ENCODE measurements at places on chromosomes 1 and 21. TPM values are rescaled to one million over a fixed set of nuclear protein-coding genes. Genes with fewer than 3 reads are reported as not detected.

The GRIK3 gene
- not detected for total RNA-seq

The TMCO2 gene
- 0.16 TPM for total RNA-seq

The OR11L1 gene
- not detected for total RNA-seq

The C8B gene
- not detected for total RNA-seq

The CRYAA gene
- not detected for total RNA-seq

The ZNF593 gene
- total RNA-seq: 15.6 TPM

The VWA5B1 gene
- total RNA-seq: not detected

The PBX1 gene
- total RNA-seq: 3.9 TPM

The OR13G1 gene
- total RNA-seq: not detected

The PLEKHA6 gene
- total RNA-seq: 4.3 TPM

The GMEB1 gene
- total RNA-seq: 12.8 TPM

The DNM3 gene
- total RNA-seq: 3.1 TPM

The EPHA2 gene
- 298 TPM for total RNA-seq

The TCP10L gene
- total RNA-seq: 0.57 TPM

The ANKRD45 gene
- total RNA-seq: not detected

The MCOLN3 gene
- not detected for total RNA-seq

The LRRC7 gene
- 0.19 TPM for total RNA-seq

The NUAK2 gene
- 2.9 TPM for total RNA-seq

The ACTL8 gene
- not detected for total RNA-seq

The GNAI3 gene
- total RNA-seq: 11.5 TPM

The ANGPTL7 gene
- 0.16 TPM for total RNA-seq

The CCDC17 gene
- 0.97 TPM for total RNA-seq

The AADACL3 gene
- total RNA-seq: not detected

The IGSF3 gene
- total RNA-seq: 0.49 TPM

The VANGL1 gene
- 25.2 TPM for total RNA-seq

The ATP1A1 gene
- total RNA-seq: 145 TPM

The OLFML2B gene
- total RNA-seq: 0.13 TPM

The MX2 gene
- 2.0 TPM for total RNA-seq

The ADGRL2 gene
- total RNA-seq: 75.9 TPM

The LIPI gene
- not detected for total RNA-seq

The SPATA21 gene
- total RNA-seq: not detected

The FCRLA gene
- 0.06 TPM for total RNA-seq

The RHD gene
- total RNA-seq: not detected

The C1orf167 gene
- 0.19 TPM for total RNA-seq

The SELL gene
- 0.32 TPM for total RNA-seq

The CYP4A11 gene
- total RNA-seq: not detected

The TRIM67 gene
- not detected for total RNA-seq

The TFB2M gene
- total RNA-seq: 7.9 TPM

The FLG2 gene
- total RNA-seq: not detected

All from bladder microvascular endothelial cell (primary cell).